Left lobe of liver (tissue), 2 donors: ENCODE measurements at places on chromosomes 16 and 17. TPM values are rescaled to one million over a fixed set of nuclear protein-coding genes. Genes with fewer than 3 reads are reported as not detected.

UMOD gene
- not detected for total RNA-seq

SLC22A31 gene
- 0.30 TPM for total RNA-seq

FA2H gene
- not detected for total RNA-seq

DNA sequence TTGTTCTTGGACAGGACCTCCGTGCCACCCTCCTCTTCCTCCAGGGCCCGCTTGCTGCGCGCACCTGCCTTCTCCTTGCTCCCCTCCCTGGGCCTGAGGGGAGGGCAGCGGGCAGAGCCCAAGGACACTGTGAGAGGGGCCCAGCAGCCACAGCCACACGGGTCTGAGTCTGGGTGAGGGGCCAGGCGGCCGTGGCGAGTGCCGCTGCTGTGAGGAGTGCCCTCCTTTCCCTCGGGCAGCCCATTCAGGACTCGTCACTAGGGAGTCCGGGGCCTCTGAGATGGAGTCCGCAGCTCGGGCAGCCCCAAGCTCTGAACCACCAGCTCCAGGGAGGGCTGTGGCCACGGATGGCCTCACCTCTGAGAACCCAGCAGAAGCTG is 5.6 kb downstream of the DUS1L start:
- no peak for DNase-seq

DNA sequence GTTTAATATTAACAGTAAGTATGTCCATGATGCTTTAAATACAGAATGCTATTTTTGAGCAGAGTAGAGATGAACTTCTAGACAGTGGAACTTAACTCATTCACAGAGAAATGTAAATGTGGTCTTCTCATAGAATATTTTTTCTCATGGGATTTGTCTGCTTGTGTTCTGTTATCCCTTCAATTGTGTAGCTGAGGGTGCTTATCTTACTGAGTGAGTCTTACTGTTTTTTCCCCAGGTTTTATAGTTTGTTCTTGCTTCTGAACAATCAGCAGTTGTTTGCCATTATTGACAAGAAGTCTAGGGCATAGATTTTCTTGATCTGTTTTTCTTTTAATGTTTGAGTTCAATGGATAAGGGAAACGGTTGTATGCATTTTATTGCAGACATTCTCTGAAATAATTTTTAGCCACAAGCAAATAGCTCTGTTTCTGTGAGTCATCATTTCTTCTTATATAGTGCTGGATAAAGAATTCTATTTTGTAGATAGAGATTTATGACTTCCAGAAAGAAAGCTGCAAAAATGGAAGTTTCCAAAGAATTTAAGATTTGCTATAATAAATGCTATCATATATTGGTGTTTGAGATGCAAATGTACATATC is 60.5 kb downstream of the NF1 start:
- no peak for DNase-seq

GRCh38 chr17:59513934-59514841 is 51.2 kb upstream of the DHX40 start:
- peak; percentile 77 for DNase-seq

- peak; percentile 65 for DNase-seq
Observed at GRCh38 chr17:41777157-41777573, 9.3 kb downstream of the JUP start.

DNA sequence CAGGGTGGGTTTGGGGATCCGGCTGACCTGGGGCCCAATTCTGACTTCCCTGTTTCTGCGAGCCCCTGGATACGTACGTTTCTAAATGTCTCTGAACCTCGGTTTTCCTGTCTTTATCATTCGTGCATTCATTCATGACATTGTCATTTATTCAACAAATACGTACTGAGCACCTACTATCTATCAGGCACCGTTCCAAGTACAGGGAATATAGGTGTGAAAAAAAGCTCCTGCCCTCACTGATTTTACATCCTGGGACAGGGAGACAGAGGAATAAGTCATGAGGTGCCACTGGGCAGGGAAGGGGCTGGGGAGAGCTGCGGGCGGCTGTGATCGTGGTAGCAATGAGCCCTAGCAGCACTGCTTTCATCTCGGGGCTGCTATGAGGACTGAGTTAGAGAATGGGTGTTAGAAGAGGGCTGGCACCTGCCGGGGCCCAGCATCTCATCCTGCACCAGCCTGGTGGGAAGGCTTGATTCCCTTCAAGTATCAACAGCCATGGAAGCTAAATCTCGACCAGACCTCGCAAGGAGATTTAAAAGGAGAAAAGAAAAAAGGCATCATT is 88.3 kb upstream of the DNAH17 start:
- DNase-seq = no peak

DNA sequence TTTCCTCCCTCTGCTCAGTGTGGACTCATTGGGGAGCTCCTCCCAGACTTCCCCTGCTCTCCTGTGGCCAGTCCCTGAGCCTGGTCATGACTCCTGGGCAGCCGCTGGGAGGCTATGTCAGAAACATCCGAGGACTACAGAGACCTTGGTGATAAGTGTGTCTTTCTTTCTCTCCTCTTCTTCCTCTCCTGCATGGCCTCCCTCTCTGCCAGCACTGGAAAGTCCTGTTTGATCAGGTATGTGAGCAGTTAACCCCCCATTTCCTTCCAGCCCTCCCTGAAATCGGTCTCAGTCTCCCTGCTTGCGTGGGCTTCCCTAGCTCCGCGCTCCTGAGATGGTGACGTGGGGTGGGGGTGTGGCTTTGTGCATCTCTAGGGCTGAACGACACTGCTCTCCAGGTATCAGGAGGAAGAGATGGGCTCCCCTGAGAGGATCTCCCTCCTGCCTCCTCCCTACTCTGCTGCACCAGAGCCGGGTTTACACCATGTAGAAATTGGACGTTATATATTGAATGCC is 2.1 kb downstream of the RHBDL3 start:
- DNase-seq = no peak
